Activated CD8-positive, alpha-beta memory T cell treated with anti-CD3 and anti-CD28 coated beads, Interleukin-2, amount 10 ng/mL, durations not matched to agents 7 days and 5 days (primary cell): ENCODE measurements at places on chromosomes 1 and 21. TPM values are rescaled to one million over a fixed set of nuclear protein-coding genes. Genes with fewer than 3 reads are reported as not detected.

Gene ESPN
- total RNA-seq: 0.89 TPM

GRCh38 chr1:164064501-164064900, 494.5 kb upstream of the PBX1 start:
- no peaks in the 10 kb centered on the region for H3K36me3 ChIP-seq
- no peaks in the 10 kb centered on the region for H3K4me1 ChIP-seq
- H3K4me3 ChIP-seq: no peak overlapping the region
- DNase-seq: no peak
- H3K27me3 ChIP-seq: no peaks in the 10 kb centered on the region
- no peak overlapping the region for H3K27ac ChIP-seq

- H3K4me1 ChIP-seq: peaks cover 12% of the 10 kb centered on the region
- no peaks in the 10 kb centered on the region for H3K36me3 ChIP-seq
- H3K27ac ChIP-seq: no peak overlapping the region
Measured at GRCh38 chr1:7704214-7705047, 66.7 kb upstream of the VAMP3 start.

Gene RASAL2
- not detected for total RNA-seq

DNA sequence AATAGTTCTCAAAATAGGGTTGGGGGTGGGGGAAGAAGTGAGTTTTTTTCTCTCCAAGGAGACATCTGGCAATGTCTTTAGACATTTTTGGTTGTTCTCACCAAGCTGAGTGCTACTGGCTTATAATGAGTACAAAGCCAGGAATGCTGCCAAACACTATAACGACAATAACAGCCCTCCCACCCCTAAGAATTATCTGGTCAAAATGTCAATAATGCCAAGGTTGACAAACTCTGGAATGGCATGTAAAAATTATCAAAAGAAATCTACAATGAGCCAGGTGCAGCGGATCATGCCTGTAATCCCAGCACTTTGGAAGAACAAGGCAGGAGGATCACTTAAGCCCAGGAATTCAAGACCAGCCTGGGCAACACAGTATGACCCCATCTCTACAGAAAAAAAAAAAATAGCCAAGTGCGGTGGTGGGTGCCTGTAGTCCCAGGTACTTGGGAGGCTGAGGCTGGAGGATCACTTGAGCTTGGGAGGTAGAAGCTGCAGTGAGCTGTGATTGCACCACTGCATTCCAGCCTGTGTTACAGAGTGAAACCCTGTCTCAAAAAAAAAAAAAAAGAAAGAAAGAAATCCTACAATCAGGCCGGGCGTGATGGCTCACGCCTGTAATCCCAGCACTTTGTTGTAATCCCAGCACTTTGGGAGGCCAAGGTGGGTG, 2.5 kb downstream of the ATP5PF start:
- peaks cover 31% of the 10 kb centered on the region for H3K4me1 ChIP-seq
- H3K4me3 ChIP-seq: no peak overlapping the region
- H3K27me3 ChIP-seq: no peaks in the 10 kb centered on the region
- H3K27ac ChIP-seq: no peak overlapping the region
- peaks cover 21% of the 10 kb centered on the region for H3K36me3 ChIP-seq

DNA sequence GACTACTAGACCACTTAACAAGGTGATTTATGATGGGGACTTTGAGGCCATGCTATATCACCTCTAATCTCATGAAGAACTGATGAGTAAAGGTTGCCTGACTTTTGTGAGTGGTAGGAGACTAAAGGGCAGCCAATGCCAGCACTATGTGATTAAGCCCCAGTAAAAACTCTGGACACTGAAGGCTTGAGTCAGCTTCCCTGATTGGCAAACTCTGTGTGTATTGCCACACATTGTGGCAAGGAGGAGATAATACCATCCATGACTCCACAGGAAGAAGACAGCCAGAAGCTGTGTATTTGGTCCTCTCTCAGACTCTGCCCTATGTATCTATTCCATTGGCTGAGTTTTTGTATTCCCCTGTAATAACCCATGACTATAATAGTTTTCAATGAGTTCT, 413.3 kb upstream of the ZRANB2 start:
- no peaks in the 10 kb centered on the region for H3K27me3 ChIP-seq
- no peak overlapping the region for H3K4me3 ChIP-seq
- no peak for DNase-seq
- no peaks in the 10 kb centered on the region for H3K4me1 ChIP-seq
- H3K27ac ChIP-seq: no peak overlapping the region

Gene ALDH9A1
- 43.9 TPM for total RNA-seq

Gene OR2L3
- not detected for total RNA-seq

GRCh38 chr1:103373991-103374390, 151.5 kb upstream of the RNPC3 start:
- no peaks in the 10 kb centered on the region for H3K4me1 ChIP-seq
- H3K4me3 ChIP-seq: no peak overlapping the region
- DNase-seq: no peak
- no peaks in the 10 kb centered on the region for H3K36me3 ChIP-seq

- H3K36me3 ChIP-seq: no peaks in the 10 kb centered on the region
- DNase-seq: no peak
- H3K4me1 ChIP-seq: no peaks in the 10 kb centered on the region
- H3K27me3 ChIP-seq: peaks cover 28% of the 10 kb centered on the region
- H3K27ac ChIP-seq: no peak overlapping the region
- no peak overlapping the region for H3K4me3 ChIP-seq
Measured at GRCh38 chr1:153313288-153313687, 536 bp upstream of the PGLYRP3 start.

Gene ASAP3
- total RNA-seq: not detected

Gene CR1L
- not detected for total RNA-seq

Gene CD34
- total RNA-seq: 0.06 TPM

- no peak for DNase-seq
- no peaks in the 10 kb centered on the region for H3K27me3 ChIP-seq
- no peak overlapping the region for H3K4me3 ChIP-seq
Measured at GRCh38 chr1:156480016-156480370, 20.6 kb downstream of the MEF2D start.

Gene NR1I3
- not detected for total RNA-seq

DNA sequence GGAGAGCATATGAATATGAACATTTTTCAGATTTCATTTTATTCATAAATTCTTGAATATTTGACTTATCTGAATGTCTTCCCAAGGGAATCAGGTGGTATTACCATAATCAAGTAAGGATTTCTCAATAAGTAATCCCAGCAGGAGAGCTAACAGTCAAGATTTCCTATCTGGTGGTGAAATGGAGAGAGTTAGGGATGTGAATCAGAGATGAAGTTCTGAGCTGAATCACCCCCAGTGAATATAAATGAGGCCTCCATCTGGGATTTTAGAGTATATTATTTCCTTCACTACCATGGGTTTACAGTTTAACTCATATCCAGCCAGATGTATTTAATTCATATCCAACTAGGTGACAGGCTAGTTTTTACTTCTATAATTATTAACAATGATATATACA, 61.5 kb upstream of the RGS2 start:
- H3K4me1 ChIP-seq: no peaks in the 10 kb centered on the region
- peaks cover 2% of the 10 kb centered on the region for H3K27me3 ChIP-seq
- no peak for DNase-seq
- no peak overlapping the region for H3K4me3 ChIP-seq

Gene TMPRSS2
- not detected for total RNA-seq

- no peak overlapping the region for H3K4me3 ChIP-seq
- peaks cover 1% of the 10 kb centered on the region for H3K36me3 ChIP-seq
- H3K27me3 ChIP-seq: no peaks in the 10 kb centered on the region
- H3K4me1 ChIP-seq: peaks cover 21% of the 10 kb centered on the region
Measured at GRCh38 chr1:12130466-12131130, 36.2 kb upstream of the TNFRSF1B start.

DNA sequence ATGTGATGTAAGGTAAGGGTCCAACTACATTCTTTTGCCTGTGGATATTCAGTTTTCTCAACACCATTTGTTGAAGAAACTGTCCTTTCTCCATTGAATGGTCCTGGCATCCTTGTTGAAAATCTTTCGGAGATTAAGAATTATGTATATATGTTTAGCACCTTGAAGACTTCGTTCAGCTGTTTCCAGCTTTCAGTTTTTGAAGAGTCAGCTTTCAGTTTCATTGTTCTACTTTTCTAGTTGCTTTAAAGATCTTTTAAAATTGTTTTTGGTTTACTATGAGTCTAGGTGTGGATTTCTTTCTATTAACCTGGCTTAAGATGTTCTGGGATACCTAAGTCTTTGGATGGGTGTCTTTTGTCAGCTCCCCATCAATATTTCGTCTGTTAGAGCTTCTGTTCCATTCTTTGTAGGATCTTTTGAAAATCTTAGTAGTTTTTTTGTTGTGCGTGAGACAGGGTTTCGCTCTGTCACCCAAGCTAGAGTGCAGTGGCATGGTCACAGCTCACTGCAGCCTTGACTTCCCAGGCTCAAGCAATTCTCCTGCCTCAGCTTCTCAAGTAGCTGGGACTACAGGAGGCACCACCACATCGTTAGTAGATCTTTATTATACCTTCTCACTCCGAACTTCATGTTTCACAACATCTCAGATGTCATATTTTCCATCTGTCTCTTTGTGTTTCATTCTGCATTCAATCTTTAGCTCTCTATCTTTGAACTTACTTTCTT, 353.5 kb upstream of the B3GALT2 start:
- peaks cover 22% of the 10 kb centered on the region for H3K36me3 ChIP-seq
- DNase-seq: peak; percentile 65
- peak overlapping the region; percentile 72 for H3K4me3 ChIP-seq
- H3K27me3 ChIP-seq: no peaks in the 10 kb centered on the region

Gene ADORA3
- not detected for total RNA-seq

DNA sequence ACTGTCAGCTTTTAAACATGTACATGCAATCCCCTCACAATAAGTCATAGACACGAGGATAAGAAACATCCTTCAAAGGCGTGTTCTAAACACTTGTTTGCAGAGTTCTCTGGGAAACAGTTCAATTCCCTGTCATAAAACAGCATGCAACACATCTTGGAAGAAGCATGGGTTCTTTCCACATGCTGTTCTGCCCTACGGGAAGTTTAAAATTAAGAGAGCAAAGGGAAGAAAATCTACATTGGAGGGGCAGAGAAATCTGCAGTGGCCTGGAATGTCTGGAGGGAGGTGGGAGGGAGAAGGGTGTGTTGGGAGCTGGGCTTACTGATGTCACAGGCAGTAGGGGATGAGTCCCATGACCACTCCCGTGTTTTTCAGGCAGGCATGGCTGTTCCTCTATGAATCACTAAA, 98.3 kb upstream of the SLC2A1 start:
- no peak overlapping the region for H3K27ac ChIP-seq
- no peak overlapping the region for H3K4me3 ChIP-seq
- no peak for DNase-seq
- H3K27me3 ChIP-seq: peaks cover 4% of the 10 kb centered on the region
- peaks cover 3% of the 10 kb centered on the region for H3K36me3 ChIP-seq

DNA sequence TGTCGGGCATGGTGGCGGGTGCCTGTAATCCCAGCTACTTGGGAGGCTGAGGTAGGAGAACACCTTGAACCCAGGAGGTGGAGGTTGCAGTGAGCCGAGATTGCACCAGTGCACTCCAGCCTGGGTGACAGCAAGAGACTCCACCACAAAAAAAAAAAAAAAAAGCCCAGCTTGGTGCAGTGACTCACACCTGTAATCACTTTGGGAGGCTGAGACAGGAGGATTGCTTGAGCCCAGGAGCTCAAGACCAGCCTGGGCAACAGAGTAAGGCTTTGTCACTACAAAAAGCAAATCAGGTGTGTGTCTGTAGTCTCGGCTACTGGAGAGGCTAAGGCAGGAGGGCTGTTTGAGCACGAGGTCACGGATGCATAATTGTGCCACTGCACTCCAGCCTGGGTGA, 5.0 kb upstream of the H6PD start:
- H3K36me3 ChIP-seq: no peaks in the 10 kb centered on the region
- H3K4me1 ChIP-seq: peaks cover 15% of the 10 kb centered on the region
- H3K27me3 ChIP-seq: peaks cover 21% of the 10 kb centered on the region

Gene MEX3A
- total RNA-seq: 0.56 TPM
